SIG-M5 (cell line): ENCODE measurements at places on chromosomes 1 and 21.

GRCh38 chr21:34810786-34811185 lies 142.0 kb downstream of the CLIC6 start:
- DNase-seq: no peak

GRCh38 chr1:173191011-173191705 lies 16.0 kb downstream of the TNFSF4 start:
- no peak for DNase-seq

GRCh38 chr1:34928066-34928696 lies 1.3 kb downstream of the DLGAP3 start:
- DNase-seq: no peak

- no peak for DNase-seq
These were observed 26.9 kb downstream of the CD244 start for GRCh38 chr1:160835751-160836150.

DNA sequence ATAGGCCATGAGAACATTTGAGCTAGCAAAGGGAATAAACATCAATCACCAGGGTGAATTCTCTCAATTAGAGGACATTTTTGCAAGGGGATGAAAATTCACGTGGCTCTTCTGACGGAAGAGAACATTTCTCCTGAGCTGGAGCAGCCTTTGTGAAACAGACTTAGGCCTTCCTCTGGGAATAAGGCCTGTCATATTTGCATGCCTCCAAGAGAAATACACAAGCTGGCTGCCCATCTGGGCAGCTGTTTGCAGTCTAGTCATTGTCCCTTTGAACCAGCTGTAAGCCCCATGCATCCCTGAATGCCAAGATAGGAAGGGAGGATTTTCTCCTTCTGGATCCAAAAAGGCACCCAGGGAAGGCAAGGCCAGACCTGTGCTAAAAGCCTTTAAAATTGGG lies 5.5 kb downstream of the LEMD1 start:
- DNase-seq: no peak

DNA sequence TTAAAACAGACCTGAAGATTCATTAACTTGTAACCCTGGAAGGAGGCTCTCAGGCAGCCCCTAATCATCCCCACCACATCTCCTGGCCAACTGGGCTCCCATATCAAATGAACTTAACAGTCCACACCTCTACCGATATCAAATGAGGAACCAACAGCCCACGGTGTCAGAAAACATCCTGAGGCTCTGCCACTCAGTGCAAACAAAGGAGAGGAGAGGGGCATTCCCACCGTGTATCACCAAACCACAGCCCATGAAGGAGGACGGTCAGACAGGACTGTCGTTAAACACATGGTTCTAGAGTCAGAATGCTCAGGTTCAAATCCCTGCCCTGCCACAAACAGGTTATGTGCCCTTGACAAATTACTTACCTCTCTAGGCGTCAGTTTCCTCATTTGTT lies 52.5 kb downstream of the ERI3 start:
- no peak for DNase-seq

DNA sequence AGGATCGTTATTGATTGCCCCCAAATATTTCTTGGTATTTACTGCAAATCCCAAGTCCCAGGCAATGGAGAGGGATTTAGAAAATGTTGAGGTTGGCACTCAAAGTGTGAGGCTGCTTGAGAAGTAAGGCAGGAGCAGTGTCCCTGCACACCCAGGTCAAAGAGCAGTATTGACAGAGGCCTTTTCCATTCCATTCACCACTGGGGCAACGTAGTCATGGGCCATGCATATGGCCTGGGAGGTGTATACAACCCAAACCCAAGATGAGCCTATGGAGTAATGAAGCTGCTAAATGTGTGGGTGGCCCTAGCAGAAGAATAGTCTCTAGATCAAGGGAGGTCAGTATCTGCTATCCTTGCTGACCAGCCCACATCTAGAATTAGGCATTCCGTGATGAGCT lies 245.6 kb downstream of the FOXD2 start:
- no peak for DNase-seq

GRCh38 chr1:13482600-13482999 lies 31.2 kb downstream of the LRRC38 start:
- no peak for DNase-seq

GRCh38 chr21:46633566-46633965 lies 1.9 kb upstream of the PRMT2 start:
- DNase-seq: no peak

- DNase-seq: no peak
These were observed 93.0 kb downstream of the HLCS start for GRCh38 chr21:36873513-36873912.

GRCh38 chr1:169143984-169144383 lies 37.5 kb downstream of the ATP1B1 start:
- no peak for DNase-seq
